ENCODE measurements at places on chromosomes 13 and 19.

GRCh38 chr13:109720758-109721184 is 65.6 kb downstream of the IRS2 start:
- no peak for DNase-seq

GRCh38 chr19:4354282-4354681 is 10.9 kb downstream of the MPND start:
- no peak for DNase-seq

- DNase-seq = no peak
Observed at GRCh38 chr19:8259142-8259921, 48.8 kb downstream of the CD320 start.

- DNase-seq = no peak
Observed at GRCh38 chr13:75871059-75871458, 234.9 kb downstream of the LMO7 start.

GRCh38 chr13:98878486-98879126 is 99.3 kb downstream of the DOCK9 start:
- DNase-seq = no peak

DNA sequence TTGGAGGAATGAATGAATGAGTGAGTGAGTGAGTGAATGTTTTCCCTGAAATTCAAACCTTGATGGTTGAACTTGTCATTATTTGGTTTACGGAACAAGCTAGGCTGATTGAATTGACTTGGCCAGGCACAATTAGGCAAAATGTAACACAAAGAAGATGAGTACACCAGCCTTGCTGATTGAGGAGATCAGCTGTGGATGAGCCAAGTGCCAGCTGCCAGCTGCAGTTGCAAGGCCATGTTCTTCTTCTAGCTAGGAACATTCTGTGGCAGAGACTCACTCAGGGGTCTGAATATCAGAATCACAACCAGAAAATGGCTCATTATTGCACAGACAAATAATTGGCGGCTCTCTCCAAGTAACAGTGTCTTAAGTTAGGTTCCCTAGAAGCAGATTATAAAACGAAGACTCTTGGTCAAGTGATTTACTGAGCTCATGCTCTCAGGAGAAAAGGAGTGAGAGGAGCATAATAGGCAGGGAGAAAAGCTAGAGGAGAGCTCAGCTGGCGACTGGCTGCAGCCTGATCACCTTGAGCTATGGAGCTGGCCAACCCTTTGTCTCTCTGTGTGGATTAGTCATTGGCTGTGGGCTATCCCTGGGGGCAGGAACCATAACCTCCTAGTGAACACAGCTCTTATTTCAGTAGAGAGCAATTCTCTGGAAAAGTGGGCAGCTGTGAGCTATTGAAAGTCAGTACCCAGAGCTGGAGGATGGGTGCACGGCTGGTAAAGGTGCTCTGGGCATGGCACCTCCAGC is 225.3 kb upstream of the SERP2 start:
- no peak for DNase-seq

DNA sequence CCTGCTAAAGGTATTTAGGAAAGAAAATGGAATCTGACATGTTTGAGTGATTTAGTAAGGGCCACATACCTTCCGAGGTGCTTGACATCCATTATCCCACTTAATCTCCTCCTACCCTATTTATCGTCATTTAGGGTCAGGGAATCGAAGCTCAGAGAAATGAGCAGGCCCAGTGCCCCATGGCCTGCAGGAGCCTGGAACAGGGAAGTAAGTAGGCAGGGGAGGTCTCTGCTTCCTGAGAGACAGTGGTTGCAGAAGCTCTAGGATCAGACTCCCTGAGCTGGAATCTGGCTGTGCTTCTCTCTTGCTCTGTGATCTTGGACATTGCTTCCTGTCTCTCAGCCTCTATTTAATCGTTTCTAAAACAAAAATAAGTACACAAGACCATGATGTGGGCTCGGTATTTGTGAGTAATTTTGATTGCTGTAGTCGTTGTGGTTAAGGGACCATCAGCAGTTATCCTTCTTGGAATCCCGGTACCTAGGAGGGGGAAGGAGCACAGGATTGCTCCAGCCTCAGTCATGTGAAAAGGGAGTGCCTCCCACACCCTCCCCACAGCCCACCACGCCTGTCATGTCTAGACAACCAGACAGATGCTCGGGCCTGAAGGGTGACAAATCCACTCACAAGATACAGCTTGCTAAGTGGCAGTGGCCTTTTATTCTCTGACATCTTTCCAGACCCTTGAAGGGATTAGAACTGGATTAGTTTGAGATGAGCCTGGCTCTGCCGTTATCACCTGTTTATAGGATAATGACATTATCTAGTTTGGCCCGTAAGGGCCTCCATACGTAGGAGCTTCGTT is 169.2 kb upstream of the TSHZ3 start:
- no peak for DNase-seq

DNA sequence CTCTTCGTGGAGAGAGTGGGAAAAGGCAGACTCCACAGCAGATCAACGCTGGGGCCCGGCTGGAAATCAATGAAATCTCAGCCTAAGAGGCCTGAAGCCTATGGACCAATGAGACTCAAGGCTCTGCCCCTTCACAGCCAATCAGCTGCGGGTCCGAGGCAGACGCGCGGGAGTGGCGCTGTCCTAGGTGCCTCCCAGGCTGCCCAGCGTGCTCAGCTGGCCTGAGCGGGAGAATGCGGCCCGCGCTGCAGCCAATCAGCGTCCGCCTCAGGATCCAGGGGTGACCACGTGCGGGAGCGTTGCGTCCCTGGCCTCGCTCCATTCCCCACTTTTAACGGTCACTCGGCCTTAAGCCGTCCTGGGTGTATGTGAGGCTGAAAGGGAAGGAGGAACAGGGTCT is at the start of gene ZBTB32:
Gene ZBTB32, plus strand, starts transcription at position 341 of the 400 bp plus-strand sequence. CDS start 10,069 bp downstream, outside the sequence.
- DNase-seq = no peak

- DNase-seq = no peak
Observed at GRCh38 chr13:110468986-110469495, 92.5 kb downstream of the RAB20 start.

DNA sequence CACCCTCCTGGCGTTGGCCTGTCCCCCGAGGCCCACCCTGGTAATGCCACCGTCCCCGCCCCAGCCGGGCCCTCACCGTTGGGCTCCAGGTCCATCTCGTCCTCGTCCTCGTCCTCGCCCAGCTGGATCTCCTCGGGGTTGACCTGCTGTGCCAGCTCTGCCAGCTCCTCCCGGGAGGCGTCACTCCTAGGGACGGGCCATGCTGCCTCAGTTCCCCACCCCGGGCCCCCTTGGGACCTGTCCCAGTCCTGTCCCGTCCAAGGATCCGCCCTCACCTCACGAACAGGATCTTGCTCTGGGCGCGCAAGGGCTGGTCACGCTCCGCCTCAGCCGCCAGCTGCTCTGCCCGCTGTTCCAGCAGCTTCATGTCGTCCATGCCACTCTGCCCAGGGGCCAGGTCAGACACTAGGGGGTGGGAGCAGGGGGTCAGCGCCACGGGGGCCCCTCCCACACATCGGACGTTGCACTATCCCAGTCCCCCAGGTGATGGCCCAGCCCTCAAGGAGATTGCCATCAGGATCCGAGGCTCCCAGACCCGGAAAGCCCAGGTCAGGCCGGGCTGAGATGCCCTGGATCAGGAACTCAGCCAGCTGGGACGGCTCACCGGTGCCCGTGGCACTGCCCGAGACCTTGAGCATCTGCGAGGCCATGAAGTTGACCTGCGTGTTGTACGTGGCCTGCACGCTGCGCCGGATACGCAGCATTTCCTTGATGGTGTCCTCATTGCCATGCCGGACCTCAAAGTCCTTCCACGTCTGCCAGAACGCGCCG is 9.5 kb downstream of the XAB2 start:
- DNase-seq = no peak

DNA sequence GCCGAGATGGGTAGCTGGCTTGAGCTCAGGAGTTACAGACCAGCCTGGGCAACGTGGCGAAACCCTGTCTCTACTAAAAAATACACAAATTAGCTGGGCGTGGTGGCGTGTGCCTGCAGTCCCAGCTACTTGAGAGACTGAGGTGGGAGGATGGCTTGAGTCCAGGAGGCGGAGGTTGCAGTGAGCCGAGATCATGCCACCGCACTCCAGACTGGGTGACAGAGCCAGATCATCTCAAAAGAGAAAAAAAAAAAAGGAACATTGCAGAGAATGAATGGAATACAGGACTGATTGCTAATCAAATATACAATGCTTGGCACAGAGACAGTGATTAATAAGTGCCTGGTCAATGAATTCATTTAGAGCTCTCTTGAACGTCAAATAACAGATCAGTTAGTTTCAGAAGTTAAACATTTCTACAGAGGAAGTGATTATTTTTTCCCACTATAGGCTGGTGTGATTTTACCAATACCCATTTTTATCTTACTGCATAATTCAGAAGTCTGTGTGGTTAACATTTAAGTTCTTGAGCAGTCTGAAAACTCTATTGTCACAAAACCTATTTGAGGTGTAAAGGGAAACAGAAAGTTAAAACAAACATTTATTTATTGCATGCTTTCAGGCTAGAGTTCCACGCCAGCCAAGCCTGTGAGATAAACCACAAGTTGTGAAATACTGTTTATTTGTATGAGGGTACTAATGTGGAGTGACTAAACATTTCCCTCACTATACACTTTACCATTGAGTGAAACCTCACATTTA is 7.7 kb upstream of the TBC1D4 start:
- DNase-seq = peak; percentile 76

- no peak for DNase-seq
Observed at GRCh38 chr13:45878966-45879365, 27.4 kb upstream of the SIAH3 start.

GRCh38 chr19:49937750-49938381 is 8.6 kb upstream of the NUP62 start:
- DNase-seq = no peak

DNA sequence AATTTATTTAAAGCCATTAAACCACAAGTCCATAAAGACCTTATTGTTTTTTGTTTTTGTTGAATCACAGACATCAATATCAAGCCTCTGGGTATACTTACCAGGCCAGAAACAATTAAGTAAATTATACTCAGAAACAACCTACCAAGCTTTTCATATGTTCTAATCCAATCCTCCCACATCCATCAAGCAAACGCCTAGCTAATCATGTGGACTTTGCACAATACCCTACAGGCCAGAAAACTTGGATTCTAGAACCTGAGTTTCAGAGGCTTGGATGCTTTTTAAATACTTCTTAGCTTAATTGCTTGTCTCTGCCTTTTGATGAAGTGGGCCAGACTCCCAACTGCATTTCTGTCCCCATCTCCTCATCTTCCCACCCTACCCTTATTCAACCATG is 39.9 kb downstream of the TGDS start:
- no peak for DNase-seq

All from GM12878 (cell line).